Activated CD4-positive, CD25-positive, alpha-beta regulatory T cell (primary cell): ENCODE measurements at places on chromosomes 1 and 21.

- no peak for DNase-seq
Measured at GRCh38 chr1:63630238-63630637, 37.0 kb downstream of the PGM1 start.

DNA sequence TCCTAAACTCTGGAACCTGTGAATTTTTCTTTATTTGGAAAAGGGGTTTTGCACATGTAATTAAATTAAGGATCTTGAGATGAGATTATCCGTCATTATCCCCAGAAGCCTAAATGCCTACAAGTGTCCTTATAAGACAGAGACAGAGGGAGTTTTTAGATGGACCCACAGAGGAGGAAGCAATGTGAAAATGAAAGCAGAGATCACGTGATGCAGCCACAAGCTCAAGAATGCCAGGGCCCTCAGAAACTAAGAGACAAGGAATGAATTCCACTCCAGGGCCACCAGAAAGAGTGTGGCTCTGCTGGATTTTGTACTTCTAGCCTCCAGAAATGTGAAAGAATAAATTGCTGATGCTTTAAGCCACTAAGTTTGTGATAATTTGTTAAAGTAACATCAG lies 183.6 kb upstream of the UBE2U start:
- no peak for DNase-seq

DNA sequence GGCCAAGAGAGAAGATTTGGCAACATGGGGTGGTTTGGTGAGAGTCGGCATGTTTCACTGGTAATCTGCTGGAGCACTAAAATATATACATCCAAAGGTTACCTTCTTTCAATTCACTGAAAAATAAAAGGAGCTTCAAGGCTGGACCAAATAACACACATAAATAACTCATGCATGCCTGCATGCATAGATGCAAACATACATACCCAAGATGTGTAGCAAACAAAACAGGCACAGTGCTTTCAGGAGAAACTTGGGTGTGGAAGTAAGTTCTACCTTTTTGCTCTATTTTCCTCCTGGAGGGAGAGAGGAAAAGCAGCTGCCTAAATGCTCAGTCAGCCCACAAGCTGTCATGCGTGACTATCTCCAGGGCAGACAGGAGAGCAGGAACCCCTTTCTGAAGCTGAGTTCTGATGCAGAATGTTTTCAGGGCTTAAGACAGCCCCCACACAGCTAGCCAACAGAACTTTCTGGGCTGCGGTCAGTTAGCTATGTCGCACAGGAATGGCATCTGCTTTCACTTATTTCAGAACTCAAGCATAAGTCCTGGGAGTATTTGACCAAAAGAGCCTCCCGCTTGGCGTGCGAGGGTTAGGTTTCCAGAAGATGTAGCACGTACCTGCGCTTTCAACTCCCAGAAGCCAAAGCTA lies 166.2 kb downstream of the TOMM20 start:
- no peak for DNase-seq

DNA sequence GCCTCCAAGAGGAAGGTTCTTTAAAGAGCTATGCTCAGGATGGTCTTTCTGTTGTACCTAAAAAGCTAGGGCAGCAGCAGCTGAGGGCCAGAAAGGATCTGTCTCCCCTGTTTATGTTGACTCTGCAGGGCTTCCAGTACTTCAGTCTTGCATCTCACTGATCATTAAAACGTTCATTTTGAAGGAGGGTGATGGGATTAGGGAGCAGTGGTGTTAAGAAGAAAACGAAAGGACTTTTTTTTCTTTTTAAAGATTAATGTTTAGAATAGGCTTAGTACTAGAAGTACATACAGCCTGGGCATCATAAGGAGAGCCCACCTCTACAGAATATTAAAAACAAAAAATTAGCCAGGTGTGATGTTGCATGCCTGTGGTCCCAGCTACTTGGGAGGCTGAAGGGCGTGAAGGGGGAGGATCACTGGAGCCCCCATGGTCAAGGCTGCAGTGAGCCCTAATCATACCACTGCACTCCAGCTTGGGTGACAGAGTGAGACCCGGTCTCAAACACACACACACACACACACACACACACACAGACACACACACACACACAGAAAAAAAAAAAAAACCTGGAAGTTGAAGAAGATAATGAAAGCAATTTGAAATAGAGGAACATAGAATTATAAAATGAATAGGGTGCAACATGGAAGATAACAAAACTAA lies 2.9 kb downstream of the CR1L start:
- no peak for DNase-seq

GRCh38 chr1:222583079-222583478 lies 6.7 kb downstream of the TAF1A start:
- DNase-seq, result no peak

- DNase-seq, result no peak
Measured at GRCh38 chr1:154716614-154717527, 108.9 kb upstream of the ADAR start.

GRCh38 chr1:161185732-161186311 lies 8.5 kb upstream of the B4GALT3 start:
- no peak for DNase-seq

GRCh38 chr1:23628951-23629387 lies 62.6 kb upstream of the RPL11 start:
- no peak for DNase-seq

- DNase-seq, result no peak
Measured at GRCh38 chr21:25944672-25945213, 210.0 kb downstream of the GABPA start.

DNA sequence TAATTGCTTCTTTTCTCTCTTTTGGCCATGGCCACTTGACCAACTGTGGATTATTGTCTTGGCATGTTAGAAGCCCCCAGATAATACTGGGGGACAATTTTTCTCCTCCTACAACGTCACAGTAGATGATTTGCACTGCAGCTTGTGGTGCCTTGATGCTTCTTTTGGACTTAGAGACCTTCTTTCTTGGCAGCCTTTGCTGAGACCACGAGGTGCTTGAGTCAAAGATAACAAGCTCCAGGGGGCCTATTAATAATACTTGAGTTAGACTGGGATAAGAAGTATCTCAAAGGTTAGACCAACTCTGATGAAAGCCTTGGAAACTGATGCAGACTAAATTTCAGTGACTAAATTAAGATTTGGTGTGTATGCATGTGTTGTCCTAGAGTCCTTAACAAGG lies 3.2 kb downstream of the PPP1R12B start:
- DNase-seq, result no peak

- no peak for DNase-seq
Measured at GRCh38 chr1:248905662-248906008, 400 bp upstream of the PGBD2 start.

DNA sequence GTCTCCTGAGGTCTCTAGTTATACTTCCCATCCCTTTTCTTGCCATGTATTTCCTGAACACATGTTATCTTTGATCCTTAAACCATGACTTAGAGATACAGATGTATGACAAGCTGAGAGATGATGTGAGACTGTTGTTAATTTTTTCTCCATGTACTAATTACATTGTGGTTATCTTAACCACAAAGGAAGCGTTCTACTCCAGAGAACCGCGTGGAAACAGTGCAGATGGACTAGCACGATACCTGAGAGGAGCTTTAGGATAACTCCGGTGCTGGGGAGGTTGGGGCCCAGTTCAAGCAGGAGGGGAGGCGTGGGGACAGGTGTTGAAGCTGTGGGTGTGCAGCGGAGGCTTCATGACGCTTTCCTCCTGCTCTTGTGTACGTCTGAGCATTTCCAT lies 17.5 kb downstream of the PDE9A start:
- DNase-seq, result no peak

DNA sequence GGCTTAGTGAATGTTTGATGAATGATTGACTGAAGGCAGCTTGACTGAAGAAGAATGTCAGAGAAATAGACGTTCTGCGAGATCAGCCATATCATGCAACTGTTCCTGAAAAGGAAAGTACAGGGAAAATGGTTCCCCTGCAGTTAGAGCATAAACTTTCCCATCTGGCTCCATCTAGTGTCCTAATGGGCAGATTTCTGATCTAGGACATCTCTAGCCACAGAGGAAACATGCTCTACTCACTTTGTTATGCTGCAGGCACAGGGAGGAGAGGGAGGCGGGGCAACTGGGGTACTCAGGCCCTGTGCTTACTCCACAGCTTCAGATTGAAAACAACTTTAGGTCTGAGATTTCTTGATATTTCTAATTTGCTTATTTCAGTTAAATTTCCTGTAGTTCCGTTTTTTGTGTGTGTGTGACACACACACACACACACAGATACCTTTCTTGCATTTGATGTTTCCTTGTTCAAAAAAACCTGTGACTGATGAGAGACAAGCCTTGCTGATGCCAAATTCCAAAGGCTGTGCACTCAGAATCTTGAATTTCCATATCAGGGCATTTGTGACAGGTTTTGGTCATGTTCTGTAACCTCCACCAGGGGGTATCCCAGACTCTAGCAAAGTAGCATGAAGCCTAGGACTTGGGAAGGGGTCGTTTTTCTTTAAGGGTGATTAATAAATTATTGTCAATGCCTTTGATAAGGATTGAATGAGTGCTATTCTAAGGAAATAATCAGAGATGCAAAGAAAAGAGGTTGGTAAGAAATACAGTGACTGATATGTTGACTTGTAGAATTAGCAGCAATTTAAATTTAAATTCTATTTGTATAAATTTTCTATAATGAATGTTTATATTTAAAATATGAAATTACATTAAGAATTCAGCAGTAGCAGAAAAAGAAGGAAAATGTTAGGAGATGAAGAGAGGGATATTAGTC lies 139.7 kb upstream of the BEND5 start:
- DNase-seq, result no peak

- no peak for DNase-seq
Measured at GRCh38 chr1:81144240-81144825, 656.4 kb upstream of the ADGRL2 start.

DNA sequence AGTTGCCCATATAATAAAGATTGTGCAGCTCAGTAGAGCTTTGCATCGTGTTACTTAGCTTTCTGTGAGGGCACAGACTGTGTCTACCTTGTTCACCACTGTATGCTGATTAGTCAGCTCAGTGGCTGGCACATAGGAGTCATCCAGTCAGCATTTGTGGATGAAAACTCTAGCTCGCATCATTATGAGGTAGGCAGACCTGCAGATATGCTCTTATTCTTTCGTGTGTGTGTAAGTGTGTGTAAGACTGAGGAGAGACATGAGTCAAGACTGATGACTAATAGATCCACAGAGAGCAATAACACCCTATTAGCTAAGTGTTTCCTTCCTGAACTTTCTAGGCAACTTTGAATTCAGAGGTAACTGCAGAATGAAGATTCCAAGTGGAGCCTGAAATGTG lies 17.1 kb downstream of the TTF2 start:
- no peak for DNase-seq

GRCh38 chr1:187817782-187818181 lies 989.0 kb downstream of the PLA2G4A start:
- DNase-seq, result no peak

GRCh38 chr1:165686971-165687433 lies 11.4 kb downstream of the ALDH9A1 start:
- no peak for DNase-seq

GRCh38 chr1:10471411-10472219 lies 714 bp downstream of the DFFA start:
- DNase-seq, result no peak

DNA sequence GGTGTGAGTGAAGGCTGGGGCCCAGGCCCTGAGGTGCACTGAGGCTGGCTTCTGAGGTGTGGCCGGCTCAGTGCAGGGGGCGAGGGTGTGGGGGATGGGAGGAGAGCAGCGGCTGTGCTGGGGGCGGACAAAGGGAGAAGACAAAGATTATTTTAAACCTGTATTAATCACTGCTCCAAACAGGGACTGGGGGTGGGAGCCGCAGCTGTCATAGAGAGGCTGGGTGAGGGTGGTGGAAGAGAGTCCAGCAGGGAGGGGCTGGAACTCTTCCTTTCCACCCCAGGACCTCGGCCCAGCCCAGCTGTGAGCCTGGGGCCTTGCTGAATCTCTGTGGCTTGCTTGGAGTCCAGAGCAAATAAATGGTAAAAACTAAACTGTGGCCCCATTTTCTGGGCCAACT lies 106.9 kb downstream of the KCND3 start:
- DNase-seq, result no peak

DNA sequence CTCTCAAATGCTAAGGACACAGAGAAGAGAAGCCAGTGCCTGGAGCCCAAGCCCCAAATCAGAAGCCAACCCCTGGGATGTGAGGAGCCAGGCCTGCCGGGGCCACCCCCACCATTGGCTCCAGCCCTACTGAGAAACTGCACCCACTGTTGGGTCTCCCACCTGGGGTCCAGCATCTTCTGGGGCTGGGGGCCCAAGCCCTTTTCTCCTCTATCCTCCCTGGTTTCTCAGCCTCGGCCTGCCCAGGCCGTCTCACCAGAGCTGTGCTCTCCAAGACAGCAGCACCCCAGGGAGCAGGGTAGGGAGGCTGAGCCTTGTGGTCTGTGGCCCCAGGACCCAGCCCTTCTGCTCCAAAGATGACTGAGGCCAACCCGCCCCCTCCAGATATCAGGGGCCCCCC lies 37.9 kb downstream of the SDC3 start:
- no peak for DNase-seq

- DNase-seq, result no peak
Measured at GRCh38 chr1:69985901-69986439, 219.4 kb downstream of the LRRC40 start.

GRCh38 chr1:13763991-13764390 lies 64.0 kb downstream of the PRDM2 start:
- DNase-seq, result no peak

DNA sequence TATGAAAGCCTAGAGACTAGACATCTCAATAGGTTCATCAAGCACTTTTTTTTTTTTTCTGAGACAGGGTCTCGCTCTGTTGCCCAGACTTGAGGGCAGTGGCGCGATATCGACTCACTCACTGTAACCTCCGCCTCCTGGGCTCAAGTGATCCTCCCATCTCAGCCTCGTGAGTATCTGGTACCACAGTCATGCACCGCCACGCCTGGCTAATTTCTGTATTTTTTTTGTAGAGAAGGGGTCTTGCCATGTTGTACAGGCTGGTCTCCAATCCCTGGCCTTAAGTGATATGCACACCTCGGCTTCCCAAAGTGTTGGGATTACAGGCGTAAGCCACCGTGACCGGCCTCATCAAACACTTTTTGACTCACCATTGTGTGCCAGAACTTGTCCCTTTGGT lies 613 bp upstream of the GPATCH4 start:
- DNase-seq, result no peak

GRCh38 chr1:37438037-37438868 lies 36.1 kb upstream of the ZC3H12A start:
- no peak for DNase-seq

GRCh38 chr1:202348005-202348508 lies 442 bp upstream of the PPP1R12B start:
- no peak for DNase-seq

DNA sequence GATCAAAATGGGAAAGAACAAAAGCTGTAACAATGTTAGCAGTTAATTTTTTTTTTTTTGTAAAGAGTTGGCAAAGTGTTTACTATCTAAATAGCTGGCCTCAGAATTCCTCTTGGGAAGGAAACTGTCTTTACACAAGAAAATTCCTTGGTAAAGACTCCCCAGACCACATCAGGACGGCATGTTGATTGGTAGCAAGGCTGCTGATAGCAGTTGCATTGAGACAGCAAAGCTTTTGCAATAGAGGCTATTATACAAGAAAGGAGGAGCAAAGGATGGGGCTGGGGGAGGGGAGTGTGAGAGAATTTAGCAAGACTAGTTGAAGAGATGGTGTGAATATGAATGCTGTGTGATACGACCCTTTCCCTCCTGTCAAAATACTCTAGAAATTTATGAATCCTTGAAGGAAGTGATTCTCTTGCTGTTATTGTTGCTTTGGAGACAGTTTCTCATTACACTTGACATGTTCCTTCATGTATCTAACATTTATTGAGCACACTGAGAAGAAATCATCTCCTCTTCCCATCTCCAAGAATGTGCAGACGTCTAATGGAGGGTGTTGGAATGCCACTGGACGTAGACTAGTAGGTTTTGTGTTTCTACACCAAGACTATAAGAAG lies 355.6 kb downstream of the SIPA1L2 start:
- no peak for DNase-seq
